ENCODE measurements at places on chromosomes 6 and 20. TPM values are rescaled to one million over a fixed set of nuclear protein-coding genes. Genes with fewer than 3 reads are reported as not detected.

DNA sequence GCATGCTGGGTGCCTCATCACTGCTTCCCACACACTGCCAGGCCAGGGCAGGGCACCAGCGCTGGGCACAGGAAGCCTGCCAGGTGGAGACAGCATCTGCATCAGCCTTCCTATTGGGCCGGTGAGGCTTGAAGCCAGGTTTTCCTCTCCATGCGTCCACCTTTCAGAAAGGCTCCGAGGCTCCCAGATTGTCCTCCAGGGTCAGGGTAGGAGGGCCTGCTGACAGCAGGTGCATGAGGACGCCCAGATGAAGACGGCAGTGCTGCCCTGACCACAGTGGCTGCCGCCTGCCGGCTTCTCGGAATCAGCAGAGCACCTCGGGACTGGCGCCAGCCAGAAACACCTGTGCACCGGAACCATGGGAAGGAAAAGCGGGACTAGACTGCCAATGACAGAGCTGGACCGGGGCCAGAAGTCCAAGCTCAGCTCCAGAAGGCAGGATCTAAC lies 170.5 kb upstream of the CST7 start:
- no peak for DNase-seq

GRCh38 chr6:14144678-14145113 lies 27.1 kb downstream of the CD83 start:
- peak; percentile 87 for DNase-seq

- DNase-seq: no peak
These were observed 364.3 kb upstream of the ID4 start for GRCh38 chr6:19472850-19473249.

DNA sequence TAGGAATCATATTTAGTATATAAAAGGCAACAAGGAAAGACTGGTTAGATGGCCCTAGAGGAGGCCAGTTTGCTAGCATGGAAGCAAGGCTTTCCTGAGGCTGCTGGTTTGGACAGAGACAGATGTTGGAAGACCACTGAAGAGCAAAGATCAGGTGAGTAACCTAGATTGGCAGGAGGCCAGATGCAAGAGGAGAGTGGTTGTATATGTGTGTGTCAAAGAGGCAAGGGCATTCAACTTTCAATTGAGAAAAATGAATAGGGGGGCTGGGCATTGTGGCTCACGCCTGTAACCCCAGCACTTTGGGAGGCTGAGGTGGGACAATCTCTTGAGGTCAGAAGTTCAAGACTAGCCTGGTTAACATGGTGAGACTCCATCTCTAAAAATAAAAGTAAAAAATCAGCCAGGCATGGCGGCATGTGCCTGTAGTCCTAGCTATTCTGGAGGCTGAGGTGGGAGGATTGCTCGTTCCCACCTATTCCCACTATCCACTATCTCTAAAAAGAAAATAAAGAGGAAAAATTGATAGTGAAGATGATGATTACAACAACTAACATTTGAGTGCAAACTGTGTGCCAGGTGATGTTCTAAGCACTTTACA lies 79.8 kb downstream of the PRDM1 start:
- no peak for DNase-seq

GRCh38 chr20:17749978-17750721 lies 50.4 kb downstream of the BANF2 start:
- no peak for DNase-seq

DNA sequence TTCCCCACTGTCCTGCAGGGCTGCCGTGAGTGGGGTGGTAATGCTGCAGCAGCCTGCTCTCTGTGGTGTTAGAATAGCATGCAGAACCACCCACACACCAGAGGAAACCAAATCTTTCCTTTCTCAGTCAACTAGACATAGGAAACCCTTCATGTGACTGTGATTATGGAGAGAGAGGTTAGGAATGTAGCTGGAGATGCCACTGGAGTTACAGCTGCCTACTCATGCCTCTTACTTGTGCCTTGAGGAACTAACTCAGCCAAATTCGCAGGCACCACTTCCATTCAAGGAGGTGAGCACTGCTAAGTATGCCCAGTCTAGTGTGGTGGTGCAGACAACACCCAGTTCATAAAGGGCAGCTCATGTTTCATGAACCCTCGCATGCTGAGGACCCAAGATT lies 27.4 kb downstream of the MUC22 start:
- DNase-seq: no peak

GRCh38 chr6:109088995-109089394 lies 5.7 kb downstream of the SESN1 start:
- no peak for DNase-seq

- DNase-seq: no peak
These were observed 368.8 kb upstream of the SASH1 start for GRCh38 chr6:147973806-147974205.

DNA sequence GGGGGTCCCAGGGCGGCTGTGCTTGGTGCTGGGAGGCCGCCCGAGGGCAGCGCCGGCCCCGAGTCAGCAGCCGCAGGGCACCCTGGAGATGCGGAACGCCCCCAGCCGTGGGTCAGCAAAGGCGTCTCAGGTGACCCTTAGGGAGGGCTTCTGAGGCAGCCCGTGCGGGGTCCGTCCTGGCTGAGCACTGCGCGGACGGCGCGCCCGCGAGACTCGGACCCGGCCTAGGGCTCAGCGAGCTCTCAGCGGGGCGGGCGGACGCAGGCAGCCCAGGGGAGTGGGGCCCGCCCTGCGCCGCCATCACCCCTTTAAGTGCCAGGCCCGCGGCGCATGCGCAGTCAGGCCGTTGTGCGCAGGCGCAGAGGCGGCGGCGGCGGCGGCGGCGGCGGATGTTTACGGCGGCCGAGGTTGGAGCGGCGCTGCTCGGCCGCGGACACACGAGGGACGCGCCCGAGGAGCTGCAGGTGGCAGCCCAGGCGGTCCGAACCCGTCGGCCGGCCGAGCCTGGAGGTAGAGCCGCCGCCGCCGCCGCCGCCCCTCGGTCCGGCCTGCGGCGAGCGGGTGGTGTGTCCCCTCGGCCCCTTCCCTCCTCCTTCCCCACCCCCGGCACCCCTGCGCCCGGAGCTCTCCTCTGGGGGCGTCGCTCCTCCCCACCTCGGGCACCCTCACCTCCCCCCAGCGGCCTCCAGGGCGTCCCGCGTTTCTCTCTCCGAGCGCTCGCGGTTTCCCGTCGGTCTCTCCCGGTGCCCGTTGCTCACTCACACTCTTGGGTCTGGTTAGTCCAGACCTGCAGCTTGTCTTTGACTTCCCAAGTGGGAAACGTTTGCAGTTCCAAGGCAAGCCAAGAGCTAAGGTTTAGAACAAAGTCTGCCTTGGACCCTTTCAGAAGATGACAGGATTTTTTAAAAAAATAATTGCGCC lies at the start of gene PCMTD2:
TSS of gene PCMTD2 (plus strand) at position 388 of the 921 bp plus-strand sequence. CDS start 4,218 bp downstream, outside the sequence.
- peak; percentile 78 for DNase-seq

GRCh38 chr6:143872201-143872600 lies 7.9 kb downstream of the ZC2HC1B start:
- no peak for DNase-seq

- DNase-seq: no peak
These were observed 17.4 kb upstream of the TRAM2 start for GRCh38 chr6:52594221-52594620.

DNA sequence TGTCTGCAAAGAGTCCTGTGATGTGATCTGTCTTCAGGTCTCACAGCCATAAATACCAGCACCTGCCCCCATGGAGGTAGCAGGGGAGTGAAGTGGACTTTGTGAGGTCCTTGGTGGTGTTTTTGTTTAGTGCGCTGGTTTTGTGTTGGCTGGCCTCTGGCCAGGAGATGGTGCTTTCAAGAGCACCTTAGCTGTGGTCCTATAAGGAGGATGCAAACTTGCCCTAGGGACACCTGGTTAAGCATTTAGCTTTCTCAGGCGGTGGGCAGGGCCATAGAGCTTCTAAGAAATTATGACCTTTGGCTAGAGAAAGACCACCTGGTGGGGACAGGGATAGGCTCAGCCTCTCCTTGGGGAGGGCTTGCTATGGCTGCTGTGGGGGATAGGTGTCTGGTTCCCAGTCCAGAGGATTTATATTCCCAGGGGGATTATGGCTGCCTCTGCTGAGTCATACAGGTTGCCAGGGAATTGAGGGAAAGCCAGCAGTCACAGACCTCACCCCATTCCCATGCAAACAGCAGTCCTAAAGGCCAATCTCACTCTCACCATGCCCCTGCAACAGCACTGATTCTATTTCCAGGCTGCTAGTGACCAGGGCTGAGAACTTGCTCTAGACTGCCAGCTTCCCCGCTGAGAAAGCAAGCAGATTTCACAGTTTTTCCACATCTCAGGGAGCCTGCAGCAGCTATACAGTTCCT lies 259.3 kb downstream of the TFAP2B start:
- no peak for DNase-seq

GRCh38 chr6:170438402-170438753 lies 114.7 kb downstream of the PSMB1 start:
- peak; percentile 90 for DNase-seq

- DNase-seq: no peak
These were observed 51.6 kb upstream of the FAM184A start for GRCh38 chr6:119129968-119130484.

DNA sequence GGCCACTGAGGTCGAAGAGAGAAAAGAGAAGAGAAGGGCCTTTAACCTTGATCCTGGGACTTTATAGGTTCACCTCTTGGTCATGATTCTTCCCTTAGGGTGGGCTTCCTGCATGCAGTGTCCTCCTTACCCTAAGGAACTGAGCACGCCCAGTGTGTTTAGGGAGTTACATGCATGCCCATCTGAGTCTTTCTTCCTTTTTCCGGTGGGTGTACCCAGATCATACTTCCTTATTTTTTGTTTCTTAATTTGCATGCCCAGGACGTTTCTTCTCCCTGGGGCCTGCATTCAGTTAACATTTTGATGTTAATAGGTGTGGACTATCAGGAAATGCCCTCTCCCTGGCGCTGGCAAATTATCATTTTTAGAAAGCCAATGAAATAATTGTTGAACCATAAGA lies 91.5 kb downstream of the HTR1B start:
- DNase-seq: no peak

- peak; percentile 67 for DNase-seq
These were observed at the start of gene RSPH9 for GRCh38 chr6:43644940-43645612. TSS of gene RSPH9 (plus strand) at chr6:43645036. CDS start at chr6:43645099, 63 bp downstream.

DNA sequence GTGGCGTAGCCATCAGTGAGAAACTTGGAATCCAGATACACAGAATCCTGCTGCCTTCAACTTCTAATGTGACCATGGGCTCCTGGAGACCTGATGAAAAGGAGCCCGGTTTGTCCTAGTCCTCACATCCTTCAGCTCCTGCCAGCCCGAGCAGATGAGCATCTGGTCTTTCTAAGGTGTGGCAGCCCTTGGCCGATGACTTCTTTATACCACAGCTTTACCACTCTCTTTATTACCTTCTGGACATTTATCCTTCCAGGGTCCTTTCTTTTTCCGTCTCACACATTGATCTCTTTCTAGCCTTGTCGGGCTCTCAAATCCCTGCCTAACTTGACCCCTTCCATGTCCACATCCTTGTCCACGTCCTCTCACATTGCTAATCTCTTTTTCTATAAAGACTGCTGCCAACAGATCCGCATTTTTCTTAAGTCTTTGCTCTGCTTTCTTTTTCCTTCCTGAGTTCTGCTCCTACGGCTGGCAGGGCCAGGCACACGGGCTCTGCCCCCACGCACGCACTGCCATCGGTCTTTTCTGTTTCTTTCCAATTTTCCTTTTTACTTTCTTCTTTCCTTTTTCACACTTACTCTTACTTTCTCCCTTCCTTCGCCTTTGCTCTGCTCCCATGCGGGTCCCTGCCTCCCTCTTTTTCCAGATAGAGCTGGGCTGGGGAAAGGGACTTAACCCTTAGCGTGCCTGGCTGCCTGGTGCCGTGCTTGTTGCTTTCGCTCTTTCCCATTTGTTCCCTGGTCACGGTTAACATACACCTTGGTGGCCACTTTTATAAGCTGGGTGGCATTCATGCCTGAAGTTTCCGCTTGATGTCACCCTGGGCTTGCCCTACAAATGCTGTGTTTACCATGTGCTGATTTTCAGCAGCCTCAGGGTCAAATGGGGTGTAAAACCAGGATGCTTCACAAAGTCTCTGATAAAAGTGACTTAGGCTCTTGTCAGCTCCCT lies 9.4 kb upstream of the GMPR start:
- no peak for DNase-seq

GRCh38 chr20:50385733-50386640 lies 124.2 kb upstream of the PTPN1 start:
- DNase-seq: peak; percentile 66

DNA sequence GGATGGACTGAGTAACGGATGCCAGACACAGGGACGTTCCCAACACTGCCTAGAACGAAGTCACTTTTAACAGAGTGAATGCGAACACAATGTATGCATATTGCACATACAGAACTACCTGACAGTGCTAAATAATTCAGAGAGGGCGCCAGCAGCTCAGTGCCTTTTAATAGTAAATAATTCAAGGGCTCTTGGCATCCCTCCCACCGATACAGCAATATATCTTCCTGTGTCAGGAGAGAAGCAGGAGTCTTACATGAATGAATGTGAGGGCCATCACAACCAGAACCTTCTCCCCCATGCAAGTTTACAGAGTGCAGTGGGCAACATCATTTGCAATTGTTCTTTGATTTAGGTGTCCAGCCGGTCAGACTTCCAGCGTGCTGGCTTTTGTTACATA lies 88.4 kb upstream of the KCNG1 start:
- DNase-seq: no peak

DNA sequence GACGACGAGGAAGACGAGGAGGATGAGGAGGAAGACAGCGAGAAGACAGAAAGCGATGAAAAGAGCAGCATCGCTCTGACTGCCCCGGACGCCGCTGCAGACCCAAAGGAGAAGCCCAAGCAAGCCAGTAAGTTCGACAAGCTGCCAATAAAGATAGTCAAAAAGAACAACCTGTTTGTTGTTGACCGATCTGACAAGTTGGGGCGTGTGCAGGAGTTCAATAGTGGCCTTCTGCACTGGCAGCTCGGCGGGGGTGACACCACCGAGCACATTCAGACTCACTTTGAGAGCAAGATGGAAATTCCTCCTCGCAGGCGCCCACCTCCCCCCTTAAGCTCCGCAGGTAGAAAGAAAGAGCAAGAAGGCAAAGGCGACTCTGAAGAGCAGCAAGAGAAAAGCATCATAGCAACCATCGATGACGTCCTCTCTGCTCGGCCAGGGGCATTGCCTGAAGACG lies 116.9 kb downstream of the TMEM242 start:
- no peak for DNase-seq

DNA sequence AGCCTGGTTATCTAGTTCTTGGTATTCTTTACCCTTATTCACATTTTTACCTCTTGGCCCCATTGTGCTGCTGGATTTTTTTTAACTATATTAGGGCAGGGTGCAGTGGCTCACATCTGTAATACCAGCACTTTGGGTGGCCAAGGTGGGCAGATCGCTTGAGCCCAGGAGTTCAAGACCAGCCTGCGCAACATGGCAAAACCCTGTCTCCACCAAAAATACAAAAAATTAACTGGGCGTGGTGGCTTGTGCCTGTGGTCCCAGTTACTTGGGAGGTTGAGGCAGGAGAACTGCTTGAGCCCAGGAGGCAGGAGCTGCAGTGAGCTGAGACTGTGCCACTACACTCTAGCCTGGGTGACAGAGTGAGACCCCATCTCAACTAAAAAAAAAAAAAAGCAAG lies 12.2 kb upstream of the TAF8 start:
- DNase-seq: no peak

Gene ZNF334
- 3.0 TPM for total RNA-seq

Gene ARMH2
- total RNA-seq: 0.54 TPM

Gene TRDN
- not detected for total RNA-seq

Gene OPRL1
- total RNA-seq: 10.5 TPM

Gene ZC3H12D
- total RNA-seq: 3.8 TPM

Gene EHMT2
- total RNA-seq: 128 TPM

Gene MOCS1
- total RNA-seq: 2.2 TPM

Gene TFAP2A
- total RNA-seq: not detected

Gene PNPLA1
- total RNA-seq: 0.27 TPM

Gene HLA-DRA
- 969 TPM for total RNA-seq
